ENCODE measurements at places on chromosomes 11 and 22. TPM values are rescaled to one million over a fixed set of nuclear protein-coding genes. Genes with fewer than 3 reads are reported as not detected.
A peak's percentile ranks its signal among the peaks of the same experiment; 100 is the strongest.

- DNase-seq = no peak
These were observed 348.2 kb downstream of the GUCY1A2 start for GRCh38 chr11:106670069-106670468.

GRCh38 chr11:130829920-130830511, 86.3 kb downstream of the SNX19 start:
- DNase-seq = peak; percentile 86

Gene OR52I2
- not detected for total RNA-seq

Gene TMEM45B
- total RNA-seq = not detected

- DNase-seq = no peak
These were observed 10.6 kb upstream of the CCDC83 start for GRCh38 chr11:85844439-85845123.

Gene SYT9
- total RNA-seq = not detected

- DNase-seq = no peak
These were observed 105.3 kb downstream of the ARFGAP2 start for GRCh38 chr11:47071341-47071740.

Gene ZNF214
- 1.9 TPM for total RNA-seq

Gene MS4A13
- total RNA-seq = not detected

DNA sequence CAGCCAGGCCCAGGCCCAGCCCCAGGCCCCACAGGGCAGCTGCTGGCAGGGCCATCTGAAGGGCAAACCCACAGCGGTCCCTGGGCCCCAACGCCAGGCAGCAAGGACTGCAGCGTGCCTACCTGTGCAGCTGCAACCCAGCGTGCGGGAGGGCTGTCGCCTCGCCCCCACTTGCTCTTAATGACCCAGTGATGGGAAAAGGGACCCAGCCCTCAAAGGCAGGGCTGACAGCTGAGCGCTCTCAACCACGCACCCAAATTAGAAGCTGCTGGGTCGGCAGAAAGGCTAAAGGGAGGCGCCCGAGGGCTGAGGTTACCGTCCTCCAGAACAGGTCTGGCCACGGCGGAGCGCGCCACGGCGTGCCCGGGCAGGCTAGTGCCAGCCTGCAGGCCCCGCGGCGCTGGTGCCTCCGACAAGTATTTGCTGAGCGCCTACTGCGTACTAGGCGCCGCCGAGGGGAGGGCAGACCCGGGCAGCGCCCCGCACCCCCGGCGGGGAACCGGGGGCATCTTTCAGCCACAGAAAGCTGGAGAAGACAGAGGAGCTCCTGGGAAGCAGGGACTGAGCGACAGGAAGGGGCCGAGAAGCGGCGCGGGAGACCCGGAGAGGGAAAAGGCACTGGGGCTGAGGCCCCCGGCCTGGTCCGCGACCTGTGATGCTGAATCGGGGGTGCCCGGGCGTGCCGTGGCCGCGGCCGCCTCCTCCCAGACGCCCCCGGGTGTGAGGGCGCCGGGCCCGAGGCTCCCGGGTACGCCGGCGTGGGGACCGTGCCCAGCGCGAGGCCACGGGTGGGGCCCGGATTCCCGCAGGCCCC, 773 bp downstream of the HRAS start:
- DNase-seq = peak; percentile 71

Gene TUBA8
- 243 TPM for total RNA-seq

DNA sequence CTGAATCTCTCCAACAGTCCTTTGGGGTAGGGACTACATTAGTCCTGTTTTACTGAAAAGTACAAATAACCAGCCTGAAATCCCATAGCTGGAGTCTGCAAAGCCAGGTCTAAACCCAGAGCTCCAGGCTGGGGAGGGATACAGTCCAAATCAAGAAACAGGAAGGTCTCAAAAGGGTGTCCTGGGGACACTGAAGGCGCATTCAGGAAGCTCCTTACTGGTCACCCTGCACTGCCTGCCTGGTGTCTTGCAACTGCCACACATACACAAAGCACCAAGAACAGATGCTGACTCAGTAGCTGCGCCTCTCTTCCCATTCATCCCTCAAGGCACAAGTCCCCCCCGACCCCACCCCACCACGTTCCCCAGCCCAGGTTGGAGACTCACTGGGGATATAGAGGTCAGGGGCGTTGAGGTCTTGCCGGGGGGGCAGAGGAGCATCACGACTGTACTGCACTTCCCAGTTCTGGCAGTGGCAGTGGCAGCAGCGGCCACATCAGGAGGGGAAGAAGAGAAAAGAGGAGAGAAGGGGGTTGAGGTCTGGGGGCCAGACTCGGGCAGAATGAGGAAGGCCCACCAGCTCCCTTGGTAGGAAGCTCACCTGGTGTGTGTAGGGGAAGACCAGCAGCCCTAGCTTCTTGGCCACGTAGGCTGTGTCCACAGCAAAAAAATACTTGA, 1.6 kb downstream of the YIF1A start:
- no peak for DNase-seq

GRCh38 chr11:126997641-126998040, 2.9 kb downstream of the KIRREL3 start:
- no peak for DNase-seq

Gene C1QTNF4
- 0.24 TPM for total RNA-seq

DNA sequence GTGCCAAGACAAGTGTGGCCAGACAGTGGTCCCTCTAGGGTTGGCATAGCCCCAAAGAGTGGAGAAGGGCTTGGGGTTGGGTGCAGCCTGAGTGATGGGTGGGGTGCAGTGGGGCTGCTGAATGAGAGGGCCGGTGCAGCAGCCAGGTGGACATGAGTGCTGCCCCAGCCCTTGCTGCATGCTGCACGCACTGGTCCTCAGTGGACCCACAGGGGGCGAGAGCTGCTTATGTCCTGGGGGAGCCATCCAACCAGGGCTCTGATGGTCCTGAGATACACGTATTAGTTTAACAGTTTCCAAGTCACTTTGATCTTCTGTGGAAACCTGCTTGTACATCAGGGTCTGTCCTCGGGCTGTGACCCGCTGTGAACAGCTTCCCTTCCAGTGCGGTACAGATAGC, 23.9 kb upstream of the ACR start:
- DNase-seq = peak; percentile 8

DNA sequence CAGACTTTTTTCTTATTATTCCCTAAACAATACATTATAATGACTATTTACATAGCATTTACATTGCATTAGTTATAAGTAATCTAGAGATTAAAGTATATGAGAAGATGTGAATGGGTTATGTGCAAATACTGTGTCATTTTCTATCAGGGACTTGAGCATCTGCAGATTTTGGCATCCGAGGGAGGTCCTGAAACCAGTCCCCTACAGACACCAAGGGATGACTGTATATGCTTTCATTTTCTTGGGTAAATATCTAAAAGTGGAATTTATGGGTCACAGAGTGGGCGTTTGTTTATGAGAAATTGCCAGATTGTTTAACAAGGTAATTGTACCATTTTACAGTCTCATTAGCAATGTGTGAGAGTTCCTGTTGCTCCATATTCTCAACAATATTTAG, 454.5 kb upstream of the API5 start:
- no peak for DNase-seq

Gene FXYD2
- 2.7 TPM for total RNA-seq

DNA sequence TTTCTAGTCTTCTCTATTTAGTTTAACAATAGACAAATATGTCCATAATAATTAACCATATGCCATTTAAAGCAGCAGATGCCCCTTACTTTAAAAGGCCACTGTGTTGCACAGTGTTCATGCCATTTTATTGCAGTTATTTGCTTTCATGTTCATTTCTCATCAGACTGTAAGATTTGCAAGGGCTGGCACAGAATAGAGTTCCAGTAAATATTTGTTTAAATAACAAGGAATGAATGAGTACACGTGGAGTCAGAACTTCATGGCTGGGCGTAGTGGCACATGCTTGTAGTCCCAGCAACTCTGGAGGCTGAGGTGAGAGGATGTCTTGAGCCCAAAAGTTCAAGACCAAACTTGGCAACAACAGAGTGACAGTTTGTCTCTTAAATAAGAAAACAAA, 1228.6 kb downstream of the LRRC4C start:
- no peak for DNase-seq

Gene MYEOV
- total RNA-seq = not detected

- DNase-seq = peak; percentile 26
These were observed 1247.8 kb downstream of the BRD1 start for GRCh38 chr22:48579928-48580309.

DNA sequence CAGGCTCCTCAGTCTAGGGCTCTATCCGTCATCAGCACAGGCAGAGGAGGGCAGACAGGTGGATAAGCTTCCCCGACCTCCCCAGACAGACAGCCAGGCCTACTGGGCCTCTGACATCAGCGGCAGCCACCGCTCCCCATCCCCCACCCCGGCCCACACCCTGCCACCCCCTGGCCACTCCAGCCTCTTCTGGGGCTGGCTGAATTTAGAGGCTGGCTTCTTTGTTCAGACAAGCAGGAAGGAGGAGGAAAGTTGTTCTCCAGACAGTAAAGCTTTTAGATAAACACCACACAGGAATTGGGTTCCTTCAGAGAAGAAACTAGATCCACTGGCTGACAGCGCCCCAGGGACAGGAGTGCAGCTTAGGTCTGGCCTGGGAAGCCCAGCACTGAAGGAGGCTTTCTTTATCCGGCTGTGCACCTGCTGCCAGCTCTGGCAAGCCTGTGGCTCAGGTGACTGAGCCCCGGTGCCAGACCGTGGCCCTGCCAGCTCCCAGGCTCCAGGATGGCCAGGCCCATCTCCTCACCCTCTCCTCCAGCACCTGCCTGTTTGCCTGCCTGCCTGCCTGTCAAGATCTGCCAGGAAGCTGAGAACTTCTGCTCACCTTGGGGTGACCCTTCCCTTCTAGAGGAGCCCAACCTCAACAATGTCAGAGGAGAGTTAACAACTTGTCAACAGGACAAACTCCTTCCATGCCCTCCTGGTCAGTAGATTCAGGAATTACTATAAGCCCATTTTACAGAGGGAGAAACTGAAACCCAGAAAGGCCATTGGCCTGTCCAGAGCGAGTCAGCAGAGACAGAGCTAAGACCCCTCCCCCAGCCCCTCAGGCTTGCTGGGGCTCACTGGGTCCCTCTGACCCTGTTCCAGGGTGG, 44.0 kb upstream of the KLHL35 start:
- no peak for DNase-seq

Gene FGF3
- not detected for total RNA-seq

Gene MS4A3
- not detected for total RNA-seq

- DNase-seq = no peak
These were observed 35.6 kb downstream of the FBLN1 start for GRCh38 chr22:45538281-45538680.

DNA sequence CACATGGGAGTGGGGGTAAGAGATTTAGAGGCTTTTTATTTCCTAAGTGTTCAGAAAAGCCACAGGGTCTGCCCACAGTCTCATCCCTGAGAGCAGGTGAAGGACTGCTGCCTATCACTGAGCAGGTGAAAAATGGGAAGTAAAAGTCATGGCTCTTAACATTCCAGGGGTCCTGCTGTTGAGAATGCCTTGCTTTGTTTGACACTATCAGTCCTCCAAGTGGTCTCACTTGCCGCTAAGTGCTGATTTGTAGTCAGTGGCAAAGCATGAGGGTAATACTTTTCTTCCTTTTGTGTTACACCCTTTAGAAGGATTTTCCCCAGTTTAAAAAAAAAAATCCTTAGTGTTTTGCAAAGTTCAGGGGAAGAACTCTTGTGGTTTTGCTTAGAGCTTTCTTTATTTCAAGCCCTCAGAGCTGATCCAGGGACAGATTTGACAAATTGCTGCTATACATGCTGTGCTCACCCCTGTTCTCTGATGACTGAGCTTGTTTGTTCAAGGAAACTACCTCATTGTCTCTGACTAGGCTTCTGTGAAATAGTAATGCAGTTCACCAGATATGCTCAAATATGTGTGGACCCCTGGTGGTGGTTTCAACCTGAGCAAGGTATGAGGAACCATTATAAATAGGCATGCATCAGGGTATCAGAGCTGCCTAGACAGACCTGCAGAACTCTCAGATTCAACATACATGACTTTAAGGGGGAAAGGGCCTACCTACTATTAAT, 141.0 kb downstream of the ARHGAP42 start:
- DNase-seq = no peak

Gene DDT
- 139 TPM for total RNA-seq

Gene IL17REL
- total RNA-seq = not detected

DNA sequence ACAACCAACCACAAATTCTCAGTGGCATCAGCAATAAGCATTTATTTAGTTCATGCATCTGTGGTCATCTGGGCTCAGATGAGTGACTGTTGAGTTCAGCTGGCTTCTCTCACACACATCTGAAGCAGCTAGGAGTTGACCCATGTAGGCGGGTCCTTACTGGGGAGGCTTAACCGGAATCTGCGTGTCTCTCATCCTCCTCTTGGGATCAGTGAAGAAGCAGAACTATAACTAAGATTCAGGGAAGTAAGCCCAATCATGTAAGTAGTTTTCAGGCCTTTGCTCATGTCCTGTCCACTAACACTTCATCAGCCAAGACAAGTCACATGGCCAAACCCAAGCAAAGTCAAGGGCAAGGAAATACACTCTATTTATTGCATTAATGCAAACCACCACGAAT, 236.2 kb downstream of the C11orf87 start:
- no peak for DNase-seq

GRCh38 chr22:20145832-20146223, 5.0 kb downstream of the CCDC188 start:
- no peak for DNase-seq

- DNase-seq = no peak
These were observed 36.0 kb downstream of the RSF1 start for GRCh38 chr11:77784572-77784971.

DNA sequence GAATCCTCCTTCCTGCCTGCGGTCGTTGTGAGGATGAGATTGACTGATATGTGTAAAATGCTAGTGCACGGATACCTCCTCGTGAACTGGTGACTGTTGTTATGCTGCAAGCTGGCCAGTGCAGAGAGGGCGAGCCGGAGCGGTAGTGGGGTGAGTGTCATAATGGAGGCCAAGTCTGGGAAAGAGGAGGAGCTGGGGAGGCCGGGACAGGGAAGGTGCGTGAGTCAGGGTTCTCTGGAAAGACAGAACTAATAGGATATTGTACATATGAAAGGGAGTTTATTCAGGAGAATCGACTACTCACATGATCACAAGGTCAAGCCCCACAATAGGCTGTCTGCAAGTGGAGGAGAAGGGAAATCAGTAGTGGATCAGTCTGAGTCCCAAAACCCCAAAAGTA, 56.8 kb upstream of the FADD start:
- DNase-seq = no peak

- no peak for DNase-seq
These were observed 1.3 kb upstream of the INSC start for GRCh38 chr11:15113381-15113780.

- DNase-seq = no peak
These were observed 6.7 kb downstream of the TRIM29 start for GRCh38 chr11:120130991-120131760.

Data from Right ventricle myocardium inferior (tissue), 1 donor.